Stimulated activated CD8-positive, alpha-beta memory T cell treated with anti-CD3 and anti-CD28 coated beads, Interleukin-15, amount 100 ng/mL, for 1 hour (primary cell): ENCODE measurements at places on chromosomes 4 and X.

- no peak for DNase-seq
Measured at GRCh38 chr4:157992038-157992705, 180.7 kb downstream of the GASK1B start.

DNA sequence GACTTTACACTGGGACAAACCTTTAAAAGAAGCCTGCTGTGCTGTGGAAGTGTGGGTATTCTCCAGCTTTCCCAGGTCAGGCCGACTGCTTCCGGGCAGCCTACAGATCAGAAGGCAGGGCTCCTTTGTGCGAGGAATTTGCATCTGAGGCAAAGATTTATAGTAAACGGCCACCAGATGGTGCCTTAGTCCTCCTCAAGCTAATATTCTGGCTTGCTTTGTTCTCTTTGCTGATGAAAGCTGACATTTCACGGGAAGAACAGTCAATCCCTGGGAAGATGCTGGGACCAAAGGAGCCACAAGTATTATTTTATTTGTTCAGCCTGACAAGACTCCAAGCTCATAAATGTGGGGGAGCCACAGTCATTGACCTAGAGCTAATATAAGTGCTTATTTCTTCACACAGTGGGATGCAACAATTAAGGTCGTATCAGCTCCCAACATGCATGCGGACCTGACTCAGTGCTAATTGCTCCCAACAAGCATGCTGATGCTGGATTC is 120.7 kb upstream of the TRIM2 start:
- DNase-seq, result peak; percentile 22

DNA sequence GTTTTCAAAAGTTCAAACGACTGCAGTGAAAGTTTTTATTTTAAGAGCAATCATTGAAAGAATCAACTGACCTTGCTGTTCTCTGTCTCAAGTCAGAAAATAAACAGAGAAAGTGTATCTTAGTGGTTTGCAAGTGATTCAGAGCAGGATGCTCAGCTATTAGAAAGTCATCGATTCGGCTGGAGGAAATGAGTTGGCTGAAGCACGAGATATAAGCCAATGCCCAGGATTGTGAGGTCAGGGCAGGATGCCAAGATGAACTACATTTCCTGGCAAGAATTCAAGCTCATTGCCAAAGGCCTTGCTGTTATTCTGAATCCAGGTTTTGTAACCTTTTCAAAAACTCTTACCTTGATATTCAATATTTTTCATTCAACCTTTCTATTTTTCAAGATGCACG is 541.4 kb upstream of the BOD1L1 start:
- no peak for DNase-seq

- DNase-seq, result no peak
Measured at GRCh38 chrX:22032084-22032483, at the start of gene PHEX. Gene PHEX (plus strand): TSS chrX:22032325. CDS start chrX:22033006, 681 bp downstream.

- DNase-seq, result no peak
Measured at GRCh38 chr4:156609421-156609820, 362.2 kb downstream of the PDGFC start.

DNA sequence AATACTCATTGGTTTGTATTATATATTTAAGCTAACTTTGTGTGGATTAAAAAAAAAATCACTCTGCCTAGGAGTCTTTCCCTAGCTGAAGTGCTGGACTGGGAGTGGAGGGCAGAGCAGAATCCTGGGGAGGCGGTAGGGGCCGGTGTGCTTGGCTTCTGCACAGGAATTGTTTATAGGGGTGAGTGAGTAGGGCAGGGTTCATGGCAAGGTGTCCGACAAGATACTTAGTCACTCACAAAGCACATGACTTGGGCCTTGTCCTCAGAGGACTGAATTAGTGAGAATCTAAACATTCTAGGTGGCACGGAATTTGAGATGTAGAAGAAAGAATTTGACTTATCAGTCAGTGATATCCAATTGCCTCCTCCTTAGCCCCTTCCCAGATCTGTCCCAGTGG is 32.2 kb downstream of the FNIP2 start:
- no peak for DNase-seq

GRCh38 chr4:4430492-4431195 is 43.7 kb downstream of the NSG1 start:
- DNase-seq, result peak; percentile 34

DNA sequence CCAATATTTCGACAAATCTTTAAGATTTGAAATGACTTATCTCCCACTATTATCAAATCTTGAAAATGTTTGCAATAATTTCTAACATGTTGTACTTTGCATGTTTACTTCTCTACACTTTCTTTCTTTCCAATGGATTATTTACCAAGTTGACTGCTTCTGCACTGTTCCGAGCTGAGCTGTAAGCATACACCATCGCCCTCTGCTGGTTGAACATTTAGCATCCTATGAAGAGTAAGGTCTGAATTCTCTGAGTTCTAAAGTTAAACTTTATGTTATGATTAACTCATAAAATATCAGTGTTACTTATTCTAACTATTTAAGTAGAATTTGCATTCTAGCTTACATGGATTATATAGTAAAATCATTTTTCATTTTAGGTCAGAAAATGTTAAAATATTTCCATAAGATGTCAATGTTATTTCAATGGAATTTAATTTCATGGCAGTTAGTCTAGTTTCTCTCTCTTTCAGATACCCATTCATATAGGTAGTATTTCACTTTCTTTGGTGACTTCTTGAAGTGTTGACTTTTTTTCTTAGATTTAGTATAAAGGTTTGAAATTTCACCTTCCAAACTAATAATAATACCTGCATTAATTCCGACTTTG is 137.4 kb downstream of the DKK2 start:
- DNase-seq, result no peak

DNA sequence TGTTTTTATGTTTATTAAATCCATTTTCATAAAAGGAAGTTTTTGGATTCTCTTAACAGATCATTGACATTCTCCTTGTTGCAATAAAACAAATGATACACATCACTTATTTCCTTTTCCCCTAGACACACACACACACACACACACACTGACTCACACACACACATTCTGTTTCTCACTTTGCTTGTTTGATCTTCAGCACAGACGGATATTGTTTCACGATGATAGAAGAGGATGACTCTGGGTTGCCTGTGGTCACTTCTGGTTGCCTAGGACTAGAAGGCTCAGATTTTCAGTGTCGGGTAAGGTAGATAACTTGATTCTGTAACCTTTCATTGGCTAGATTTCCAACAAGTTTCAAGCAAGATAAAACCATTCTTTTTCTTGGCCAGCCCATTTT is 356.8 kb downstream of the BMPR1B start:
- DNase-seq, result no peak

- no peak for DNase-seq
Measured at GRCh38 chr4:118772081-118772766, 63.7 kb downstream of the SEC24D start.

DNA sequence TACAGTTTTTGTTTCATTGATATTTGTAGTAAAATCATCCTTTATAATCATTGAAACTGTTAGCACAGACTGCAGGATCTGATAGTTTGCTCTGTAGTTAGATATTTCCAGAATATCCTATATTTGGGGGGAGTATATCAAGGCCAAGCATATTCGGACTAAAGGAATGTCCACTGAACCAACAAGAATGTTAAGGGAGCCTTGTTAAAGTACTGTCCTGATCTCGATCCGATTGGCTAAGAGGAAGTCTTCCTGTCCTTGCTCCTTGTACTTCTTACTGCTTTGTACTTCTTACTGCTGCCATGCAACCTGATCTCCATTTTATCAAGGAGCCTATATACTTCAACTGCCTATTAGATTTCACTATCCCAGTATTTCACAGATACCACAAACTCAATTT is 449.3 kb downstream of the RPA4 start:
- no peak for DNase-seq

DNA sequence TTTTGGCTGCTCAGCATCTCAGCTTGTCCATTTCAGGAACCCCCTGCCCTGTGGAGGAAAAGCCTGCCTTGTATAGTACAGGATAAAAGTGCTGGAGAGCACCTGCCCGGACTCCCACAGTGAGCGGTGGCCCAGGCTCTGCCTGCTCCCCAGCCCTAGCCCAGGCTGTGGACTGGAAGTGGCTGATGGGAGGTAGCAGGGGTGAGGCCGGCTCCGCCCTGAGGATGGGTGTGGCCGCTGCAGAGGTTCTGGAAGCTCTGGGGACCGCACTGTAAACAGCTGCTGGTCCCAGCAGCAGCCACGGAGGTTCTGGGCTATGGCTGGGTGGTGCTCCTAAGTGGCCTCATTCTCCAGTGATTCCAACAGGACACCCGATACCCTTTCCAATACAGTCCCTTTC is 56.6 kb upstream of the HELT start:
- DNase-seq, result no peak

GRCh38 chr4:71709961-71710360 is 73.9 kb downstream of the GC start:
- no peak for DNase-seq

GRCh38 chr4:152535360-152535902 is 461 bp downstream of the FBXW7 start:
- no peak for DNase-seq

DNA sequence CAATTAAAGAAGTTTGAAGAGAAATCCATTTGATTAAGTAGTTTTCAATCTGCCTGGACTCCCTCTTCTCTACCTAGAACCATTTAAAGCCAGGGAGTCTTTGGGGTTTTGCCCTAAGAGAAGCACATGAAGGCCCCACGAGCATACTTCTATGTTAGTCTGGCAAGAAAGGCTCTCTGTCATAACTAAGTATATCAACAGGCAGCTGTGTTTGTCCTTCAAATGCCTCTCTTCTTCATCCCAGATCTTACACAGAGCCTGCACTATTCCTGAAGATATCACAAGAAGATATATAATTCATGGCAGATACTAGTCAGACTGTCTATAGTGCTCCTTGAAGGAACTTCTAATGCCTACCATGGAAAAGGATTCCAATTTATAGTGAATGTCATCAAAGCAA is 206.2 kb downstream of the PRDM5 start:
- DNase-seq, result no peak

GRCh38 chrX:92270936-92271855 is 492.0 kb downstream of the PCDH11X start:
- DNase-seq, result no peak

GRCh38 chrX:104342065-104342464 is 87.3 kb upstream of the ESX1 start:
- no peak for DNase-seq

DNA sequence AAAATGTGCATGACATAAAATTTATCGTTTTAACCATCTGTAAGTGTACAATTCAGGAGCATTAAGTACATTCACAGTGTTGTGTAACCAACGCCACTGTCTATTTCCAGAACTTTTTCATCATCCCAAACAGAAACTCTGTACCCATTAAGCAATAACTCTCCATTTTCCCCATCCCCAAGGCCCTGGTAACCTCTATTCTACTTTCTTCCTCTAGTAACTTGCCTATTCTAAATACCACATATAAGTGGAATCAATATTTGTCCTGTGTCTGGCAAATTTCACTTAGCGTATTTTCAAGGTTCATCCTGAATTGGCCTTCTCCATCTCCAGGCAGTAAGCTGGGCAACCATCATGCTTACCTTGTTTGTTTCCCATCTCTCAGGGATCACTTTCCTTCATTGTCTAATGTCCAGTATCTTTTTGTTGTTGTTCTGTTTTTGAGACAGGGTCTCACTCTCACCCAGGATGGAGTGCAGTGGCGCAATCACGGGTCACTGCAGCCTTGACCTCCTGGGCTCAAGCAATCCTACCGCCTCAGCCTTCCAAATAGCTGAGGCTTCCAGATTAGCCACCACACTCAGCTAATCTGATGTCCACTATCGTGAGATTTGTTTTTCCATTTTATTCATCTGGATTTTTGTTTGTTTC is 17.7 kb upstream of the GRIPAP1 start:
- no peak for DNase-seq

GRCh38 chr4:88014386-88014905 is 7.0 kb downstream of the PKD2 start:
- DNase-seq, result no peak

GRCh38 chr4:13432453-13432852 is 51.7 kb downstream of the RAB28 start:
- no peak for DNase-seq

GRCh38 chr4:159506801-159507517 is 404.1 kb downstream of the RAPGEF2 start:
- DNase-seq, result no peak

DNA sequence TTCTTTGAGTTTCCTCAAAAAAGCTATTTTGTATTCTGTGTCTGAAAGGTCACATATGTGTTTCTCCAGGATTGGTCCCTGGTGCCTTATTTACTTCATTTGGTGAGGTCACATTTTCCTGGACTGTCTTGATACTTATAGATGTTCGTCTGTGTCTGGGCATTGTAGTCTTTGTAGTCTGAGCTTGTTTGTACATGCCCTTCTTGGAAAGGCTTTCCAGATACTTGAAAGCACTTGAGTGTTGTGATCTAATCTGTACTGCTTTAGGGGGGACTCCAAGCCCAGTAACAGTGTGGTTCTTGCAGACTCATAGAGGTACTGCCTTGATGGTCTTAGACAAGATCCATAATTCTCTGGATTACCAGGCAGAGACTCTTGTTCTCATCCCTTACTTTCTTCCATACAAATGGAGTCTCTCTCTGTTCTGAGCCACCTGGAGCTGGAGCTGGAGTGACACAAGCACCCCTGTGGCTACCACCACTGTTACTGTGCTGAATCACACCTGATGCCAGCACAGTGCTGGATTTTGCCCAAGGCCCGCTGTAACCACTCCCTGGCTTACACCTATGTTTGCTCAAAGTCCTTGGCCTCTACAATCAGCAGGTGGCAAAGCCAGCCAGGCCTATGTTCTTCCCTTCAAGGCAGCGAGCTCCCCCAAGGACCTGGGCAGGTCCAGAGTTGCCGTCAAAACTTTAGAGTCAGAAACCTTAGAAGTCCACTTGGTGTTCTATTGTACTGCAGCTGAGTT is 72.3 kb upstream of the EFHC2 start:
- DNase-seq, result no peak

GRCh38 chr4:89305028-89305427 is 2.6 kb downstream of the GPRIN3 start:
- DNase-seq, result no peak

GRCh38 chr4:118099106-118099505 is 64.8 kb downstream of the NDST3 start:
- no peak for DNase-seq

DNA sequence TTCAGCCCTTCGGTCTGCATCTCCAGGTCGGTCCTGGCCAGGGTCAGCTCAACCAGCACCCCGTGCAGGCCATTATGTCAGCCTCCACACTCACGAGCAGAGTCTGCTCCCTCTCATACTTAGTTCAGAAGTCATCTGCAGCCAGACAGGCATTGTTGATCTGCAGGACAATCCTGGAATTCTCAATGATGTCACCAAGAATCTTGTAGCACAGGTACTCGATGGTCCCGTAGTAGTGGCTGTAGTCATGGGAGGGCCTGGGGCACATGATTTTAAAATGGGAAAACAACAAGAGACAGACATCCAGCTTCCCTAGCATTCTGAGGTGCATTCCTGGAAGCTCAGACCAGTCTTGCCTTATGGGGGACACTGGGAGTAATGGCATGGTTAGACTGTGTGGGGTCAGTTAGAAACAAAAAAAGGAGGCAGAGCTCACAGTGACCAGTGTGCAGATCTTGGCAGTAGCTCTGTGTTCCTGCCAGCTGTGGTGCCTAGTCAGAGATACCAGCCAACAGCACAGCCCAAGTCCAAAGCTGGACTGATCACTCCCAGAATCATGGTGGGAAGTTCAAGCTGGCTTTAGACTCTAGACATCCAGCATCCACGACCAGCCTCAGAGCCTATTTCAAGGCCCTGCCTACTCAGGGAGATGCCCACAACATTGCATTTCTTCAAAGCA is 31.9 kb downstream of the LRIT3 start:
- DNase-seq, result no peak
